ENCODE measurements at places on chromosomes 6 and 20.

DNA sequence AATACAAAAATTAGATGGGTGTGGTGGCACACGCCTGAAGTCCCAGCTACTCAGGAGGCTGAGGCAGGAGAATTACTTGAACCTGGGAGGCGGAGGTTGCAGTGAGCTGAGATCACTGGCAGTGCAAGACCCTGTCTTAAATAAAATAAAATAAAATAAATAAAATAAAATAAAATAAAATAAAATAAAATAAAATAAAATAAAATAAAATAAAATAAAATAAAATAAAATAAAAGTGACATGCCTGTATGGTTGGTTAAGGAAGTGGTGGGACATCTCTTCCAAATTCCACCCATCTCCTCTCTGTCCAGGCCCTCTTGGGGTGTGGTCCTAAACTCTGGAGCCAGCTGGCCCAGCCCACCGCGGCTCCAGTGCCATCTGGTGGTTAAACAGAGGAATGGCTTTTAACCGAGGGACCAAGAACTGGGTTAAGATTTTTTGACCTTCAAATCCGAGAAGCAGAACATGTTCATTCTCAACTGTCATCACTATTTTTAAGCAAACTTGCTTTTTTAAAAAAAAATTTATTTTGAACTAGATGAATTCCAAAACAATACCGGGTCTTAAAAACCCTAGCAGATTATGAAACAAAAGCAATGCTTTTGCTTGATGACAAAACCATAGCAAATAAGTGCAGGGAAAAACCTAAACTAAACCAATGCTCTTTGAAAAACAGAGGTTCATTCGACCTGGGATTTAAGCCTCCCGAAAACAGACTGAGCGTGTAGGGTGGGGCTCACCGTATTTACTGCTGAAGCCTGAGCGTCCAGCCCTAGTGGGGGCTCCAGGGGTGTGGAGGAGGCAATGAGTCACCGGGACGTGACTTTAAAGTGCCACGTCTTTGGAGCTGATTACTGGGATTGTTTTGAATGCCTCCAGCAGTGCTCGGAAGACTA lies 68.8 kb downstream of the CDC5L start:
- DNase-seq: no peak

- DNase-seq: no peak
Measured at GRCh38 chr6:17182961-17183360, 81.1 kb downstream of the STMND1 start.

GRCh38 chr6:126905917-126906316 lies 212.6 kb upstream of the RSPO3 start:
- no peak for DNase-seq

GRCh38 chr6:72416744-72417465 lies 205.0 kb upstream of the KCNQ5 start:
- DNase-seq: no peak

GRCh38 chr20:7935027-7935551 lies 5.2 kb downstream of the HAO1 start:
- DNase-seq: no peak

DNA sequence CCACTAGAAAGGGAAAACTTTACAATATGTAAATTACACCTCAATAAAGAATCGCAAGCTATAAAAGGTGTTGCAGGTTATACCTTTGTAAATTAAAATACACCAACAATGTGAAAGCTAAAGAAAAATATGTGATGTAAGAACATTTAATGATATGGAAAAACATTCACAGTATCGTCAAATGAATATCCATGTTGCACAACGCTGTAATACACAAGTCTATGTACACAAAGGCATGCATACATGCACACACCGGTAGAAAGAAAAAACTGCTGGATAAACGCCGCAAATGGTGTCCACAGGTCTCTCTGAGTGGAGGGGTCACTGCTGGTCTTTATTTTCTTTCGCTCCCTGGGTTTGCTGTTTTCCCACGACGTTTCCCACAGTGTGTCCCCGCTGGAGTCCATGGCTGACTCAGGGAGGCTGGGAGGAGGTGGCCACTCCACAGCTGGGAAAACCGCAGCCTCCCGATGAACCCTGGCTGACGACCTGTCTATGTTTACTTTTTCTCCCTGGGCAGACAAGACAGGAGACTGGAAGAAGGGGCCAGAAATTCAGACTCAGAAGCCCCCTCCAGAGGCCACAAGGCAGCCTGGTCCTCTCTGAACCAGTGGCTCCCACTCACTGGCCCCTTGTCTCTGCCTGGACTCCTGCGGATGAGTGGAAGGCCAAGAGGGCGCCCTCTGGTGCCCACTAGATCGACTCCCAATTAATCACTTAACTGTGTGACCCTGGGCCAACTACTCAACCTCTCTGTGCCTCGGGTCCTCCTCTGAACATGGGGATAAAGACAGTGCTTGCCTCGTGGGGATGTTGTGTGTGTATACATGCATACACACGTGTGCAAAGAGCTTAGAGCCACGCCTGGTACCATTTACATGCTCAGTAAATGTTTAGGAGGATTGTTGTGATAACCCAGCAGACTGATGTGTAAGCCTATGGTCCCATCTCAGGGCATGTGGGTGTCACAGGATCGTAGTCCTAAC lies 12.8 kb upstream of the BPI start:
- no peak for DNase-seq

GRCh38 chr20:16132036-16132798 lies 441.0 kb downstream of the KIF16B start:
- no peak for DNase-seq

DNA sequence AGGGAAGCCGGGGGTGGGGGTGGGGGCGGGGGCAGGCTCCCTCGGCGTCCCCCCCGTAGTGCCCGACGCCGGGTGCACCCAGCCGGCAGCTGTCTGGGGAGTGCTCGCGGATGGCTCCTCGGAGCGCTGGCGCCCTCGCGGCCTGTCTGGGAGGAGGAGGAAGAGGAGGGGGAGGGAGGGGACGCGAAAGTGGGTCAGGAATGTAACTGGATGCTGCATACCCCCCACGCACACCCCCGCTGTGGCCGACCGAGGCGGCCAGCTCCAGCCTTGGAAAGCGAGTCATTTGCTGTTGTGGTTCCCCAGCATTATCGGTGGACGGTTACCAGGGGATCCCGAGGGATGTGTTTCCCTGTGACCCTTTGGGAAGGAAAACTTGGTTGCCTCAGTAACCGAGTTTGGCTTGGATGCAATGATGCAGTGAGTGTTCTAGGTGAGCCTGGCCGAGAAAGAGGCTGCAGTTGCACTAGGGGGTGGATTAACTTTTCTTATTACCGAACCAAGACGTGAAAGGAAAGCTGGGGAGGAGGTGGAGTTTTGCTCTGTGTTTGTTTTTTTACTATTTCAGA lies 55.2 kb upstream of the RREB1 start:
- peak; percentile 7 for DNase-seq

DNA sequence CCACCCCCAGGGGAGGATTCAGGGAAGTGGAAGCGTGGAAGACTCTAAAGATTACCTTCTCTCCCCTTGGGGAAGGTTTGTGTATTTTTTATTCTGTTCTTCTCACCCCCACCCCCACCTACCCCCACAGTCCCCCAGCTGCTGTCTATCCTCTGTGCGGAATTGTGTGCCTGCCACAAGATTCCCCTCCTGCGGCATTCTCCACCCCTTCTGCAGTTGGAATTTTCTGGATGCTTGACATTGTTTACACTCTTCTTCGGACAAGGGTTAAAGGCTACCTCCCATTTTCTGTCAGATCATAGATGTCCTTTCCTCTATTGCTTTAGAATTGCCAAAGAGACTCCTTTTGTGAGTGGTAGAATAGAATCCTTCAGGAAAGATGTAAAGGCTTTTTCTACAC lies 60.4 kb upstream of the EDN3 start:
- no peak for DNase-seq

DNA sequence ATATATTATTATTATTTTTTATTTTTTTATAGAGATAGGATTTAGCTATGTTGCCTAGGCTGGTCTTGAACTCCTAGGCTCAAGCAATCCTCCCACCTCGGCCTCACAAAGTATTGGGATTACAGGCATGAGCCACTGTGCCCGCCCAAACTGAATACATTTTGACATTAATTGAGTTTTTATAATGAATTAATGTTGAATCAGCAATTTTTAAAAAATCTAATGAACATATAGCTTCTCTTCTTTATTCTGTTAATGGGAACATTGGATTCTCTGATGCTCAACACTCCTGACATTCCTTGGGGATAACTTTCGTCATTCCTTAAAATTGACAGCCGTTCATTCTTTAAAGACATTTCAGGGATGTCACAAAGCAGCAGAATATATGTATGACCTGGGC lies 52.4 kb downstream of the ANKS1A start:
- no peak for DNase-seq

- no peak for DNase-seq
Measured at GRCh38 chr6:157222201-157222981, 100.9 kb downstream of the TMEM242 start.

DNA sequence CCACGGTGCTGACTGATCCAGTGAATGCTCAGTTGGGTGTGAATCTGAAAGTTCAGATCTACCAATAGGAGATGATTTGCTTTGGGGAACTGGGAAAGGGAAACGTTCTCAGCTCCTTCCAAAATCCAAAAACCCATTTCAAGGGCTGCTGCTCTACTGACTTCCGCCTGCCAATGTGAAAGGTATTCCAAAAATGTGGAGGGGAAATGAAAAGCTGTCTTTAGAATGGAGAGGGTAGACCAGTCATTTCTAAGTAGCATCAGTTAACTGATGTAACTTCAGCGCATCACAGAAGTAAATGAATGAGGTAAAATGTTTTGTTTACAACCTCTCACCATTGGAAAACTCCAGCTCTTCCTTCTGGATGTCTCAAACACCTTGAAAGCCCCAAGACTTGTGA lies 19.6 kb upstream of the EYA2 start:
- no peak for DNase-seq

DNA sequence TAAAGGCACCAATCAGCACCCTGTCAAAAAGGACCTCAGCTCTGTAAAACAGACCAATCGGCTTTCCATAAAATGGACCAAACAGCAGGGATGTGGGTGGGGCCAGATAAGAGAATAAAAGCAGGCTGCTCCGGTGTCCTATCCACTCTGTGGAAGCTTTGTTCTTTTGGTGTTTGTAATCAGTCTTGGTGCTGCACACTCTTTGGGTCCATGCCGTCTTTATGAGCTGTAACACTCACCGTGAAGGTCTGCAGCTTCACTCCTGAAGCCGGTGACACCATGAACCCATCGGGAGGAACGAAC lies 7.3 kb upstream of the PXDC1 start:
- no peak for DNase-seq

GRCh38 chr6:98295515-98296175 lies 538.7 kb upstream of the POU3F2 start:
- no peak for DNase-seq

DNA sequence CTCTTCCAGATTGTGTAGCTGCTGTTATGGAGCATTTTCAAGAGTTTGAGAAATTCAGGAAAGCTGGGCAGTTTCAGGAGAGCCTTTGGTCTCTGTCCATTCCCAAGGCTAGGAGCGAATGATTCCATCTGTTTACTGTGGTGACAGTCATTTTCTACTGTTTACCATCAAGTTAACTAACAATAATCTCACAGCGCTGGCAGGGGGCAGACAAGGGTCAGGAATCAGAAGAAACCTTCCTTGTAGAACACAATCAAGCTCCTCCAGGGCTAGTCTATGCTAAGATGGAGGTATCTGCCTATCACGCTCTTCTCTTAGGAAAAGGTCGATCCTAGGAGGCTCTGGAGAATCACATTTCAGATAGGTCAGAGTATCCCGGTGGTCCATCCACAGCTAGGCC lies 293.9 kb downstream of the KIF16B start:
- no peak for DNase-seq

DNA sequence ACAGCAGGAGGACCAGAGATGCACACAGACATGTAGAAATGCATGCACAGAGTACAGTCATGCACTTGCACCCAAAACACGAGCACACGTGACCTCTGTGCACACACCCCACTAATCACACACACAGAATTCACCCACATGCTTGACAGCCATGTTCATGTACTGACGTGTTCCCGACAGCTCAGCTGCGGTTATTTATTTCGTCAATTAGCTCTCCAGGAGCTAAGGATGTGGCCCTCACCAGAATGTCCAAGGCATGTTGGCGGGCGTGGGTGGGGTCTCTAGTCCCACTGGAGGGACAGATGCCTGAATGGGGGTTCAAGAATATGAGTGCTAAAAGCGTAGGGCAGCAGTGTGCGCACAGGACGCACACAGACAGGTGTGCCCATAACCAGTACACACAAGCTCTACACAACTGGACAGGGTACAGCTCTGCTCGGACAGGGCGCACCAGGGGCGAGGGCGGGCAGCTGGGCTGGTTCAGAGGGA lies 571 bp upstream of the PRPF6 start:
- DNase-seq: peak; percentile 20

- DNase-seq: no peak
Measured at GRCh38 chr6:4568138-4568537, 208.1 kb upstream of the CDYL start.

DNA sequence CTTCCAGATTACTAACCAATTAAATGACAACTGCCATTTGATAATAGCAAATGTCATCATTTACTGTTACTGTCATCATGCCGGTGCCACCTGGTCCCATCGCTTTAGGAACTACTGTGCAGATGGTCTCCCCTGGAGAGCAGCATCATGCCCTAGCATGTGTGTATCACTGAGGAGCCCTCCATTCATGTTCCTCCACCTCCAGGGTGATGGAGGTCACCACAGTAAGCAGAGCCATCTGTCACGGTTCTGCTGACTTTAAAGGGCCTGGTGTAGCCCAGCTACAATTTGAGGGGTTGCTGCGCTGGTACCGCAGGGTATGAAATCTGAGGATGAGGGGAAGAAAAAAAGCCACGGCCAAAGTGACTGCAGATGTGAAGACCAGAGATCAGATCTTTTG lies 118.8 kb upstream of the KCNK16 start:
- DNase-seq: no peak

- DNase-seq: no peak
Measured at GRCh38 chr6:43964659-43965570, 162.3 kb downstream of the MRPL14 start.

DNA sequence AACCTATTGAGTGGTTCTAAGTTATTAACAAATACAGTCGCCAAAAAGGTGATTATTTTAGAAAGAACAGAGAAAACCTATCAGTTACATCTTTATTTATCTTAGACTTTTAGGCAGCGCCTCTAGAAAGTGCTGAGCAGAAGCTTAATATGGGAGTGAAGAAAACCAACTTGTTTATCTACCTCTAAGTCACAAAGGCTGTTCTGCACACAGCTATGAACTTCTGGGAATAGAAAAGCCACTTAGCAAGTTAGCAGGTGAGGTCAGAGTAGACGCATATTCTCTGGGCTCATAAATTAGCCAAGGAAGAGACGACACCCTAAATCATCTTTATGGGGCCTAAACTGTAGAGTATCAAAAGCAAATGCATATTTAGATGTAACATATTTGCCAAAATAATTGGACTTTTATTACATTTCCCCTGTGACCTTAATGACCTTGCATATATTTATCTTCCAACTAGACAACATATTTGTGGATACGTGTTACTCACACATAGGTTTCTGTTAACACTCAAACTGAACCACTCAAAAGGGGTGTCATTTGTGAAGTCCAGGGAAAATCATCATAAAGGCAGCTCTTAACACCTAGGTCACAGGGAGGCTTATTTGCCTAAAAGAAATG lies 267.1 kb downstream of the ADGB start:
- no peak for DNase-seq

GRCh38 chr6:161091972-161092701 lies 100.6 kb downstream of the MAP3K4 start:
- DNase-seq: no peak
